Nephron progenitor cell (in vitro differentiated cells): ENCODE measurements at places on chromosomes 5 and 9.

GRCh38 chr5:42881416-42882117, 69.9 kb upstream of the SELENOP start:
- no peak for DNase-seq

DNA sequence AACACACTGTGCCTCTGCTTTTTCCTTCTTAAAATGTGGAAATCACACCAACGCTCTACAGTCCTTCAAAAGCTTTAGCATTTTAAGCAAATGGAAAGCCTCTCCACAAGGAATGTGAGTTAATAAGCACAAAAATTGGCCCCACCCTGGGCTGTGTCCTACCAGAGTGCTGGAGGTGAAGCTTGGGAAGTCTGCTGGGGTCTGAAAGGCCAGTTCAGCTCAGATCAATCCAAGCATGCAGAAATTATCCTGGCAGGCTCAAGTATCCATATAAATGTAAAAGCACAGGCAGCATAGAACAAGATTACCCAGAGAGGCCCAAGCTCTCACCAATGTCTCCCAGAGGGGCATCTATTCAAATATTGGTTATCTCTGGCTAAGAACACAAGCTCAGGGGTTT, 98.5 kb downstream of the ESM1 start:
- no peak for DNase-seq

DNA sequence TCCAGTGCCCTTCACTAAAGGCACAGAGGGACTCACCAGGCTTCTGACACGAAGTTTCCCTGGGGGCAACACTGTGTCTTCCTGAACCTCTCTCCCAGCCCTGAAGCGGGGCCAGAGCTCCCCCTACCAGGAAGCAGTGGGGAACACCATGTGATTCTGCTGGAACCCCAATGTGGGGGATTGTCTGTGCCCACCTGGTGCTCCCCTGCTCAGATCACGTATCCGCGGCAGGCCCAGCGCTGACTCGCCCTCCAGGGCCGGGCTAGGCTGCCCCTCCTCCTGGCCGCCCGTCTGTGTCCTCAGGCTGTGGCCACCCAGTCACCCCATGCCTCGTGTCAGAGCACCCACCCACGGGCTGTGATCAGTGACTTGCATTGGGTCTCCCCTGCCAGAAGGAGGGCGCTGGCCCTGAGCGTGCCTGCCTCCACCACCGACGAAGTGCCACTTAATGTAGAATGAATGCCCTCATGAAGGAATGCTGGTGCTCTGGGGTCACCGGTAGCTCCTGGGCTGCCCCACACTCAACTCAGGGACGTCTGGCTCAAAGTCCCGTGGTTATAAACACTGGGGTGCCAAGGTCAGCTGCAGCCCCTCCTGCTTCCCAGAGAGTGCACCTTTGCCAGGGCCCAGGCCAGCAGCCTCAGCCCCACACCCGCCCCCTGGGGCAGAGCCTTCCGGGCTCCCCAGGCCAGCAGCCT, 22.1 kb downstream of the SARDH start:
- peak; percentile 51 for DNase-seq

DNA sequence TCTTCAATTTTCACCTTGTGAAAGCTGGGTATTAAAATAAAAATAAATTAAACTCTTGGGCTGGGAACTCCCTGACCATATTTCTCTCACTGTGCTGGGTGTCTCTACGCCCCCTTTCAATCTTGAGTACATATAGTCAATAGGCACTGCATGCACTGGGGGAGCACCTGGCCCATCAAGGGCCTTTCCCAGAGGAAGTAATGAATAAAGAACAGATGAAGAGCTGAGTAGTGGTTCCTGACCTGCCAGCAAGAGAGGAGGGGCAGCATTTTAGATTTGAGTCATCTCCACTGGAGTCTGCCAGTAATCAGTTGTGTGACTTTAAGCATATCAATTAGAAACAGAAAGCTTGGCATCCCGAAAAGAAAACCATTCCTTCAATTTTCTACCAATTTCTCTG, 6.2 kb downstream of the MAPKAP1 start:
- no peak for DNase-seq

DNA sequence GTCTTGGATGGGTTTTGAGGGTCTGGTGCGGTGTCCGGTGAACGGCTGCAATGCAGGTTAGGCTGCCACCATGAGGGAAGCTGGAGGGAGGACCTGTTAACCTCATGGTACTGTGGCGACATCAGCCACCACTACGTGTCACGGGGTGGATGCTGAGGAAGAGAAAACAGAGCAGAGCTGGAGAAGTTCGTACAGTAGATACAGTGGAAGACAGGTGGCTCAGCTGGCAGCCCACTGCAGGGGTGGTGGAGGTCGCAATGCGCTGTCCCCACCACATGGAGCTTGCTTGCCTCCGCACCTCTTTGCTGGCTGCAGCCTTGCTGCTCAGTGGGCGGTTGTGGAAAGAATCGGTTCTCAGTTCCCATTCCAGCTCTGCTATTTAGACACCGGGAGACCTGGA, 2.8 kb downstream of the DCANP1 start:
- no peak for DNase-seq

- peak; percentile 59 for DNase-seq
Measured at GRCh38 chr5:59367791-59368394, 525.6 kb downstream of the PDE4D start.

GRCh38 chr5:10595293-10595671, 31.4 kb downstream of the ANKRD33B start:
- DNase-seq = no peak

GRCh38 chr9:4997196-4997595, 12.1 kb downstream of the JAK2 start:
- no peak for DNase-seq

DNA sequence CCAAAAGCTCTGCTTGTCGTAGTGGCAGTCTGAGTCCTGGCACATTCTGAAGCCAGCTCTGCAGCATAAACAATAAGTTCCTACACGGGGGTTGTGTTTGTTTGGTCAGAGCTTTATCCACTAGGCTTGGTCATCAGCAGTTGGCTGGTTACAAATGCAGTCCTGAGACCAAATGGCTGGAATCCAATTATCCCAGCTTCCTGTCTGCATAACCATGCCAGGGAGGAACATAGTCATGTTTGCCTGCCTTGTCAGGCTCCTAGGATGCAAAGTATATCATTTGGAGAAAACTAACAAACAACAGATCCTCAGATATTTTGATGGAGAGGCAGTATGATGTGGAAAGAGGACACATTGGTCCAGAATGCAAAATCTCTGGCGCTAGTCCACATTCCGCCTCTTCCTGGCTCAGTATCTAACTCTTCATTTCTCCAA, 85.8 kb downstream of the FBXO38 start:
- no peak for DNase-seq

DNA sequence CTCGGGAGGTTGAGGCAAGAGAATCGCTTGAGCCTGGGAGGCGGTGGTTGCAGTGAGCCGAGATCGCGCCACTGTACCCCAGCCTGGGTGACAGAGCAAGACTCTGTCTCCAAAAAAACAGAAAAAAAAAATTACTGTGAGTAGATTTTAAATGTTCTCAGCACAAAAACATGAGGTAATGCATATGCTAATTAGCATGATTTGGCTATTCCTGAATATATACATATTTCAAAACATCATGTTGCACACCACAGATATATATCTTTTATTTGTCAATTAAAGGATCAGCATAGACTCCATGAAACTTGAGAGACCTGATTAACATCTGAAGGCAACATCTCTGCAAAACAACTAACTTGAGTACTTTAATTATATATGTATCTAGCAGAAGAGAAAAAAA, 103.3 kb downstream of the THBS4 start:
- DNase-seq = no peak

GRCh38 chr5:10585518-10585915, 21.6 kb downstream of the ANKRD33B start:
- DNase-seq = no peak

- DNase-seq = no peak
Measured at GRCh38 chr9:128716581-128717254, 7.2 kb downstream of the ZDHHC12 start.

- no peak for DNase-seq
Measured at GRCh38 chr5:157388111-157388710, 71.8 kb upstream of the NIPAL4 start.

DNA sequence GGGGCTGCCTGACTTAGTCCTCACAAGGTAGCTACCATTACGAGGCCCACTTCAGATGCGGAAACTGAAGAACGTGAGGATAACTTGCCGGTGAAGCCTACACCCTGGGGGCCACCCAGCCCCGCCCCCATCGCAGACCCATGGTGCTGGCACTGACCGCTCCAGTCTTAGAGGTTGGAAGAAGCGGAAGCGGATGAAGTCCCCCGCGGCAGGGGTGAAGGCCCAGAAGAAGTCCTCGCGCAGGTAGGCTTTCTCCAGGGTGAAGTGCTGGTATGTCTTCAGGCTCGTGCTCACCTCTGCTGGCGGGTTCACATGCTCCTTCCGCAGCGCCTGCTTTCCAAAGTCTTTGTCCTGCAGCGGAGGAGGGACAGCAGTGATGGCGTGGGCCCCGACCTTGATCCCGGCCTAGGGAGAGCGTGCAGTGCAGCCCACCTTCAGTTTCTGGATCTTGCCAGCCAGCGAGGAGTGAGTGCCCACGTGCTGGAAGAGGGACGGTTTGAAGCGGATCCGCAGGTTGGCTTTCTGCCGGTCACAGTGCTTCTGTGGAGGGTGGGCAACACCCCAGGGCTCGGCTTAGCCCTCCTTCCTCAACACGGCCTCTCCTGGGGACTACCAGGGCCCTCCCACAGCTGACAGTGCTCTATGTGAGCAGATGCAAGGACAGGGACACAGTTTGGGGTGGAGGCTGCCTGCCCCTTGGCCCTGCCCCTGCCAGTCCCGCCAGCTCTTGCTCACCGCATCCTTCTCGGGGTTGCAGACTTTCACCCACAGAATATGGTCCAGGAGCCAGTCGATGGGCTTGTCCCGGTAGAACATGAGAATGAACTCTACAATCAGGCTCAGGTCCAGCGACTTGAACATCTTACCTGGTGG, 5.2 kb downstream of the LTC4S start:
- no peak for DNase-seq

DNA sequence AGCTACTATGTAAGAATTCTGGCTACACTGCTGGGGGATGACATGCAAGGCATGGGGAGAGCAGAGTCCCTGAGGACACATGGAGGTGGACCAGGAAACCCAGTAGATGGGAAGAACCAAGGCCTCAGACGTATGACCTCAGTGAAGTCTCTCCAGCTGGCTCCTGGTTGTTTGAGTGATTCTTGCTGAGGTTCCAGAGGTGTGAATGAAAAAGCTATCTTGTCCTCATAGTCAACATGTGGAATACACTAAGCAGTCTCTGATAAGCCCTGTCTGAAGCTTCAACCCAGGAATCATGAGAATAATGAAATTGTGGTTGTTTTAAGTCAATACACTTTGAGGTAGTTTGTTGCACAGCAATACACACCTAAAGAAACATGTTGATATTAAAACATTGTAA, 78.0 kb downstream of the GABRA6 start:
- no peak for DNase-seq

DNA sequence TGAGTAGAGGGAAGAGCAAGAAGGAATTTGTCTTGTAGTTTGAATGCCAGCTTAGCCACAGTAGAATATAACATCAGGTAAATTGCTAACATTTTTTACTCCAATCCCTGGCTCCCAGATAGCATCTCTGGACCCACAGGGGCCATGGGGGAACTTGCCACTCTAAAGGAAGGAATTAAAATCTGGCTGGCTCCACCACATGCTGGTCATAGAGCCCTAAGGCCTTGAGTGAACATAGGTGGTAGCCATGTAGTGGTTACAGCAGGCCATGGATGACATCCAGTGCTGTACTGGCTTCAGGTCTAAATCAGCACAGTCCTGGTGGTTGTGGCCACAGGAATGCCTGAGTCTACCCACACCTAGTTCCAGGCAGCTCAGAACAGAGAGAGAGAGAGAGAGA, 109.9 kb upstream of the RGMB start:
- no peak for DNase-seq

- DNase-seq = no peak
Measured at GRCh38 chr5:180717989-180718388, 21.9 kb downstream of the OR2Y1 start.

DNA sequence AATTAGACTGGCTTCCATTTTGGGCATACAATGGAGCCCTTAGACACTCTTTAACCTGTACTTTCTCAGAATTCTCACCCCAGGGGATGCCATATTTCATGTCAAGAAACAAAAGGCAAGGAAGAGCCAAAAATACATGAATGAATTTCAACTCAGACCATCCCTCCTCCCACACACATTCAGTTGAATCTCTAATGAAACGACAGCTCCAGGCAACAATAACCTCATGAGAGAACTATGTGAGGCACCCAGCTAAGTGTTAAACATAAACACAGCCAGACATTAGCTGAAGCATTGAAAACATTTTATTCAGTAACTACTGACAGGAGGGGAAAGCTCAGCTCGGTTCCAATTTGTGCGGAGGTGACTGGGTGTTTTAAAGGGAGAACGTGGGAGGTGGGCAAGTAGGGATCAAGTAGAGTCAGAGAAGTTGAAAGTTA, 1359.1 kb upstream of the CDH9 start:
- DNase-seq = no peak

GRCh38 chr9:18314316-18314715, 159.6 kb upstream of the ADAMTSL1 start:
- DNase-seq = no peak

GRCh38 chr9:92632641-92633040, 37.3 kb downstream of the IPPK start:
- DNase-seq = no peak

DNA sequence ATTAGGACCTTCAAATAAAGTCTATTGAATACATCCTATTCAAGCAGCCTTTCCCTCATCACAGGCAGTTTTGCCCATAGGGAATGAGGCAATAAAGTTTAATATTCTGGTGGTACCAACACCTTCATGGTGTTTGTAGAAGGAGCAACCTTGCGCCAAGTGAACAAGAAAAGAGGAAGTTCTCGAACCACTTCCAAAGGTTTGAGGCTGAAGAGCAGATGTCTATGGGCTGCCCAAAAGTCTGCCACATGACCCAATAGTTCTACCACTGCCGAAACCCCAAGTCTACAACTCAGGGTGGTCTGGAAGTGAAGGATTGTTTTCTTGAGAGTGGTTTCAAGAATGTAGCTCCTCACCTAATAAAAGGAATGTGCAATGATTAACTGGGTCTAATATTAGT, 123.1 kb downstream of the NPR3 start:
- no peak for DNase-seq

GRCh38 chr5:96880444-96881164, 4.3 kb downstream of the ERAP2 start:
- DNase-seq = no peak

GRCh38 chr5:113434889-113435288, at the start of gene TSSK1B:
TSSK1B (minus strand) TSS chr5:113434989; CDS start chr5:113434839, 150 bp downstream.
- DNase-seq = no peak

GRCh38 chr5:166708291-166708690, 1583.2 kb upstream of the WWC1 start:
- DNase-seq = no peak

- no peak for DNase-seq
Measured at GRCh38 chr5:74237571-74238145, 402.9 kb downstream of the ENC1 start.

- DNase-seq = no peak
Measured at GRCh38 chr5:23164971-23165370, 311.8 kb upstream of the CDH12 start.

GRCh38 chr5:158462349-158463114, 603.6 kb upstream of the CLINT1 start:
- no peak for DNase-seq

- DNase-seq = no peak
Measured at GRCh38 chr5:16726538-16726946, 109.7 kb upstream of the RETREG1 start.
